Glomerular endothelial cell (primary cell): ENCODE measurements at places on chromosomes 5 and 9. TPM values are rescaled to one million over a fixed set of nuclear protein-coding genes. Genes with fewer than 3 reads are reported as not detected.

- DNase-seq, result no peak
These were observed 3.4 kb upstream of the SPINK4 start for GRCh38 chr9:33236571-33236970.

- DNase-seq, result no peak
These were observed 26.6 kb downstream of the GRAMD2B start for GRCh38 chr5:126449751-126450271.

GRCh38 chr9:14882090-14882489 is 28.1 kb downstream of the FREM1 start:
- no peak for DNase-seq

NHP2 gene
- 242 and 354 TPM in 2 replicates for total RNA-seq

NR5A1 gene
- not detected in 2 replicates for total RNA-seq

DNA sequence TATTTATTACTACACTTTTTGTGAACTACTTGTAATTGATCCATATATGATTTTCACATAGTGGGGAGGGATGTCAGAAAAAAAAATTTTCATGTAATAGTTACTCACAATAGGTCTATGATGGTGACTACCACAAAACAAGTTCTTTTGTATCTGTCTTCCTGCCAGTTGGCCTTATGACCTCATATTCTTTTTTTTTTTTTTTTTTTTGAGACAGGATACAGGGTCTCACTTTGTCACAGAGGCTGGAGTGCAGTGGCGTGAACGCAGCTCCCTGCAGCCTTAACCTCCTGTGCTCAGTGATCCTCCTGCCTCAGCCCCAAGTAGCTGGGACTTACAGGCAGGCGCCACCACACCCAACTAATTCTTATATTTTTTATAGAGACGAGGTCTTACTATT is 10.9 kb downstream of the SEC24A start:
- DNase-seq, result no peak

- DNase-seq, result no peak
These were observed 987.6 kb downstream of the PTPRD start for GRCh38 chr9:9625248-9625647.

CHSY3 gene
- total RNA-seq, result 2.4 and 7.7 TPM in 2 replicates

DIRAS2 gene
- total RNA-seq, result 0.18 and 3.8 TPM in 2 replicates

GRCh38 chr9:95025213-95026147 is 292.0 kb downstream of the FANCC start:
- DNase-seq, result no peak

GRCh38 chr9:114677418-114677817 is 4.6 kb downstream of the TEX48 start:
- peak; percentile 94 for DNase-seq

- DNase-seq, result no peak
These were observed 194.1 kb downstream of the DCP2 start for GRCh38 chr5:113170707-113171106.

DNA sequence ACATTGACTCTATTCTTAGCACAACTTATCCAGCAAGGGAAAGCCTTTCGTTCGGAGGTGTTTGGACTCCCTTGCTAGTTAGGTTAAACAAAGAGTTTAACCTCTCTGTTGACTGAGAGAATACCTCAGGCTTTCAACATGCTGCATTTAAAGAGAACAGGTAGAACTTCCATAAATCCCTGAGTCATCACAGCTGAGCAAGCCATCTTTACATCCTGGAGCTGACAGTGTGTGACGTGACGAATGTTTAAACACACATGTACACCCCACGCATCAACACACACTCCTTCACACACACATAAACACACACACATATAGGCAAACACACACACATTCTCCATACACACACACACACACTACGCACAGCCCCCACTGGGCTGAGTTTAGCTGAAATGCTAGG is 152.8 kb downstream of the ADAMTS12 start:
- DNase-seq, result no peak

DNA sequence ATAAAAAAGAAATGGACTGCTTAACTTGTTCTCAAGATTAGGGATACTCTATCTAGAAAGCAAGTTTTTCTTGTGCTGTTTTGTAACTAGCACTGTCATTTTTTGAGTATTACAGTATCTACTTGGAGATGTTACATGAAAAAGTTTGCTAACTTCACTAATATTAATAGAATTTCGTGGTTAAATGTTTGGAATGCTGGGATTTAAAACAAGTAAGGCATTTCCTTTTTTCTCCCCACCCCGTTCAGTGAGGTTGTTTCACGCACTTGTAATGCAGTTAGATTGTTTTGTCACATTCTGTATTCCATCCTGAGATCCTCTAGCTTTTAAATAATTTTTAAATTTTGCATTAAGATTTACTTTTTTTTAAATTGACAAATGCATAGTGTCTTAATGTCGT is 20.0 kb upstream of the TEK start:
- no peak for DNase-seq

GRCh38 chr5:151040211-151040747 is 19.9 kb downstream of the GPX3 start:
- DNase-seq, result no peak

SHOC1 gene
- 0.06 TPM in 1 of 2 replicates, not detected in the other for total RNA-seq

DNA sequence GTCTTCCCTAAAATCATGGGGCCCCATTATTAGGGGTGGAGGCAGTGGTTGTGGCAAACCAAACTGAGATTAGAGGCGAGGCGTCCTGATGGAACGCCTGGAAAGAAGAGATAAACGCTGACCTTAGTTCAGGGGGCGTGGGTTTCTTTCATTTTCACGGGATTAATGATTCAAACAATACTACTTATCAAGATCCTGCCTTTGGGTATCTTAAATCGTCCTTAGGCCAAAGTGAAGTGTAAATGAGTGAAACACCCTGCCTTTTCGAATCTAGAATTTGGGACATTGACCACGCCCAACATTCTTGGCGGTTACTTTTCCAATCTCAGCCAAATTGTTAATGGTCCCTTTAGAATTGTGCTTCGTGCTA is 1.0 kb upstream of the UBTD2 start:
- no peak for DNase-seq

DNA sequence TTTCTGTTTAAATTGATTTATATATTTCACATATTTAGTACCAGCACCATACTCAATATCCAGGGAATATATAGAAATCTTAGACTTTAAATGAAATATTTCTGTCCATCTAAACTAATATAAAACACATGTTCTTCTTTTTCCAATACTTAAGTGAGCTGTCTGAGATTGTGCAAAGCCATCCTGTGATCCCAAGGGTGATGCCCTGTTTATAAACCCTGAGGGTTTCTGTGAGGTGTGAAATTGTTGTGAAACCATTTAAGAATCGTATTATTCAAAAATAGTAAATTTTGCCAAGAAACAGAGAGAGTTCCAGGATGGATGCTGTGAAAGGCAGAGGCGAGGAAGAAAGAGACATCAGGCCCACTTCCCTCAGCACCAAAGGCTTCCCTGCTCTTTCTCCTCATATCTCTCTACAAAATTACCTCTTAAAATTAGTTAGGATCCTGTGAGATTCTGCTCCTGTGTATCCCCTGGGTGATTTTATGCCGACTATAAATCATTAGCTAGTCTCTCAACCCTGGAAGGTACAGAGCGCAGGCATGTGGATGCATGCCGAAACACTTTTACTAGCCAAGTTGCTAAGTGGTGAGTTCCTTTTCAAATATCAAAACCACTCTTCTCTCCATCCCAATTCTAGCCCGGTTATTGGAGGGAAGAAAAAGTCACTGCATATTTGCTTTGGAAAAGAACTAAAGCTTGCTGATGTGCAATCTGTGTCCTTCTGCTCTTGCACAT is 183.0 kb downstream of the GLIS3 start:
- DNase-seq, result no peak

HOMER1 gene
- total RNA-seq, result 2.7 and 4.7 TPM in 2 replicates

MTX3 gene
- 5.0 and 7.8 TPM in 2 replicates for total RNA-seq

- no peak for DNase-seq
These were observed 58.7 kb upstream of the CTSL start for GRCh38 chr9:87667164-87667738.

DNA sequence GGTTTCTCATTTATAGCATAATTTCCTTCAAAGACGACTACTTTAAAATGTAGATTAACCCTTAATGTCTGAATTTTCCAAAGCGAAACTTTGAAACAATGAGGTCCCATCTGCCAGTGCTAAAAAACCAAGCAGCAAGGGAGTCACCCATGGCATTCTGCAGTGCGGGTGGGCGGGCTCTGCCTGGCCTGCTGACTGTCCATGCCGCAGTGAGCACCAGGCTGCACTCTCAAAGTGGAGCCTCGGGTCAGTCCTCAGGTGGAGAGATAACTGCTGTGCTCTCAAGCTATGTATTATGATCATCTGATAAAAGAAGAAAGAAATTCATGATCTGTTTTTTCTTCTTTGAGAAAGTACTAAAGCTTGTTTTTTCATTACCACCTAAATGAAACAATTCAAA is 581.6 kb downstream of the CETN3 start:
- DNase-seq, result no peak

DNA sequence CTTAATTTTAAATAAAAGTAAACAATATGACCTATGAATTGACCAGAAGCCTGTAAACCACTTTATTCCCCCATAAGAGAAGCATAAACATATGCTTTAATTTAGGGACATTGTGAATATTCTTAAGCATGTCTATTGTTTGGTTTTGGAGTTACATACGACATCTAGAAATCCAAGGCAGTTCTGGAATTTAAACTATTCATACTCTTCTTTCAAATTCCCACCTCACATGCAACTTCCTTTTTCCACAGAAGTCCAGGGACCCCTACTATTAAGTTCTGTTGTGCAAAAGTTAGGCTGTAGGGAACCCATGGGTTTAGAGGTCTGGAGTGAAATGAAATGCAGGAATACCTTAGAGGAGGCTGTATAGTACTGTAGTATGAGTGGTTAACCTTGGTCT is 2.1 kb downstream of the RIC1 start:
- no peak for DNase-seq

DNA sequence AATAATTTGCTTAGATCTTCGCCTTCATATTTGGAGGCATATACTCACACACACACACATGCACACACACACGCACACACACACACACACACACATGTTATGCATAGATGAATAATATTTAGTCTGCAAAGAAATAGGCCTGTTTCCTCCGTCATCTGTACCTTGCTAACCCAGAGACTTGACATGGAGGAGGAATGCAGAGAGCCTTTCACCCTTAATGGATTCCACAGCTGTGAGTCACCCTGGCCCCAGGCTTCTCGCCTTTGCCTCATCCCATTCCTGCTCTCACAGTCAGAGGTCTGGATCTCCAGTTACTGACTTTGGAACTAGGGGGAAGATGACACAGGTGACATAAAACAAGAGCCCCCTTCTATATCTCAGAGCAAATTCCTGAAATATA is 29.7 kb downstream of the ZNF462 start:
- DNase-seq, result peak; percentile 52

PITX1 gene
- total RNA-seq, result not detected in 2 replicates

DNA sequence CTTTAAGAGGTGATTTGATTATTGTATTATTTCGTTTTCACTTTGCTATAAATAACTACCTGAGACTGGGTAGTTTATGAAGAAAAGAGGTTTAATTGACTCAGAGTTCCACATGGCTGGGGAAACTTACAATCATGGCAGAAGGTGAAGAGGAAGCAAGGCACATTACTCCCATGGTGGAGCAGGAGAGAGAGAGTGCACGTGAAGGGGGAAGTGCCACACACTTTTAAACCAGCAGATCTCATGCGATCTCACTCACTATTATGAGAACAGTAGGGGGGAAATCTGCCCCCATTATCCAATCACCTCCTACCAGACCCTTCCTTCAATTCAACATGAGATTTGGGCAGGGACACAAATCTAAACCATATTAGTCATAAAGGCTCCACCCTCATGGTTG is 36.1 kb upstream of the NDFIP1 start:
- no peak for DNase-seq
